Stimulated activated CD4-positive, alpha-beta T cell treated with anti-CD3 and anti-CD28 coated beads, Interleukin-15, amount 100 ng/mL, for 48 hours (primary cell): ENCODE measurements at places on chromosomes 3 and 15.

DNA sequence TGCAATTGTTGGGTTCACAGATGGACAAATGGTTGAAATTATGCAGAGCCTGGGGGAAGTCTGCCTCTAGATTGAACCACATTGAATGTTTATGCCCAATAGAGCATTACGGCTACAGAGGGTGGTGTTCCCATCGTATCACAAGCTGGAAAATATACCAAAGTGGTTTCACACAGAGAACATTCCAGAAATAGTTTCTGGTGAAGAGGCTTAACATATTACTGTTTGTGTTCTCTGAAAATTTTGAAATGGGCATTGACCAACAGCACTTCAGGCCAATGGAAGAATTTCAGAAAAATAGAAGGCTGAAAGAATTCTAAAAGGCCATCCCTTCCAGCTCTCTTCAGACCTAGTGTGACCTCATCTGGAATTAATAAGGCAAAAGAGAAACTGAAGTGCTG is 203.9 kb downstream of the NEK10 start:
- DNase-seq, result no peak

DNA sequence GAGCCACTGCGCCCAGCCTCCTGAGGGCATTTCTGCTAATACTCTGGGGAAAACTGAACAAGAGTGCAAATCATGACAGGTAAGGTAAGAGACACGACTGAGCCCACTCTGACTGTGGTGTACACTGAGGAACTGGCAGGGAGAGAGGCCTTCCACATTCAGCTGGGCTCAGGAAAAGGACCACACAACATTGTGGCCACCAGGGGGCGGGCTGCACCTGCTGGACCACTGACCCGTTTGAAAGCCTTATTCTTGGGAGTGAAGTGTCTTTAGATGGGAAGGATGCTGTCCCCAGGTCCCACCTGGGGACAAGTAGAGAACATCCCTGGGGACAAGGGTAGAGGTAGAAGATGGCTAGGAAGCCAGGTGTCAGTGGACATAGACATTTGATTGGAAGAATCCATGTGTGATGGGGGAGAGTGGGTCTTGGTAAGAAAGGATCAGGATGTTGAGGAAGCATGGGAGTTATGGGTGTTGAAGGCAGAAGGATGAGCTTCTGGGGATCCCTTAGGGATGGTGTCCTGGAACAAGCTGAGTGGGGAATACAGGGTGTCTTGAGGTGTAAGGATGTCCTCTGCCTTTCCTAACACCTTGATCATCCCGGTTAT is 6.2 kb upstream of the CTDSPL start:
- DNase-seq, result peak; percentile 56

GRCh38 chr3:186057594-186057993 is 51.3 kb downstream of the ETV5 start:
- no peak for DNase-seq

DNA sequence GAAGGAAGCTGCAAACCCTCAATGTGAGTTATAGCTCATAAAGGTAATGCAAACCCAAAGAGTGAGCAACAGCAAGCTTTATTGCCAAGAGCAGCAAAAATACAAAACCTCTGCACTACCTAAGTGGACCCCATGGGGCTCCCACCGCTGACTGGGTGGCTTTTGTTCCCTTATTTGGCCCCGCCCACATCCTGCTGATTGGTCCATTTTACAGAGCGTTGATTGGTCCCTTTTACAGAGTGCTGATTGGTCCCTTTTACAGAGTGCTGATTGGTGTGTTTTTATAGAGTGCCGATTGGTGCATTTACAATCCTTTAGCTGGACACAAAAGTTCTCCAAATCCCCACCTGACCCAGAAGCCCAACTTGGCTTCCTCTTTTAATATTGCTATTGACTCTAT is 154.5 kb upstream of the NSMCE3 start:
- DNase-seq, result no peak

DNA sequence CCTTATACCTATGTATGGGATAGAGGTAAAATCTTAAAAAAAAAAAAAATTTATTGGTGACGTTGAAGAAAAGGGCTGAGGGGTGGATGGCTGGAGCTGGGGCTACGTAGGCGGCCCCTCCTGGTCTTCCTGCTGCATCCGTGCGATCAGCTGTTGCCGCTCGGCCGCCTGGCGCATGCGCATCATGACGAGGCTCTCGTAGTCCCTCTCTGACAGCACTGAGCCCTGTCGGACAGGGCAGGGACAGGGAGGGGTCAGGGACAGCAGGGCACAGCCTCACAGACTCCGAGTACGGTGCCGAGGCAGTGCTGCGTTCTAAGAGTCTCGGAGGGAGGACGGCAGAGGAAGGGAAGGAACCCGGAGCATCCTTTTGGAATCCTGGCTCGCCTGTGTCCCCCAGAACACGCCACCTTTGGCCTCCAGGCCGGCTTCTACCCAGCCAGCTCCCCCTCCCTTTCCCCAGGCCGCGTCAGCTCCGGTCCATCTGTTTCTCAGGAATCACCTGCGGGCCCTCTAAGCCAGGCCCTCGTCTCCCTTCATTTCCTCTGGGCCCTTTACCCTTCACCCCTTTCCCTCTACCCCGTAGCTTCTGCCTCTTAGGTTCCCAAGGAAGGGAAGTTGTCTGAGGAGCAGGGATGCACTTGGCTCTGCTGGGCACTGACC is 1.8 kb upstream of the C15orf62 start:
- DNase-seq, result no peak

GRCh38 chr3:3902161-3902560 is 102.9 kb downstream of the LRRN1 start:
- no peak for DNase-seq

DNA sequence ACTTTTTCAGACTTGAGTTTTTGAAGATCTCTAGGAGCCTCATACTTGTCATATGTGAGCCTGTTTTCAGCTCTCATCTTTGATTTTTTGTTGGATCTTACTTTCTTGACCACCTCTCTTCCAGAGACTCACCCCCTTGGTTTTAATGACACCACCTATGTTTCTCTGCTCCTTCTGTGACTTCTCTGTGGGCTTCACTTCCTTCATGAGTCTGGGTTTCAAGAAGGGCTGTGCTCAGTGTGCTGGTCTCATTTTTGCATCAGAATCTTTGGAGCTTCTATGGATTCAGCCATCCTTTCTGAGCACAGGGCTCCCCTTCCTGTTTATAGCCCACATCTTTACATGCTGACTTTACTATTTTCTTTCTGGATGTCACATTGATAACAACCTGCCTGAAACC is 17.7 kb downstream of the PPM1L start:
- DNase-seq, result no peak

DNA sequence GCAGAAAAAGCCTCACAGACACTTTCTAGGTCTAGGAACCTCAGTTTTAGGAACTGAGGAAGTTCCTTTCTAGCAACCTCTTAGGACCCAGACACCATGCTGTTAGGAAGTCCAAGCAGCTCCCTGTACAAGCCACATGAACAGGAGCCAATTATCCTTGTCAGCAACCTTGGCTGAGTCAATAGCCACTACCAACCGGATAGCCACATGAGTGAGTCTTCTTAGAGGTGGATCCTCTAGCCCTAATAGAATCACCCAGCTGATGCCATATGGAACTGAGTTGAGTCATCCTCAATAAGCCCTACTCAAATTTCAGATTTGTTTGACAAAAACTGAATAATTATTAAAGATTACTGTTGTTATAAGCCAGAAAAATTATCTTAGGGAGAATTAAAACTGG is 256.2 kb downstream of the NLGN1 start:
- DNase-seq, result no peak

DNA sequence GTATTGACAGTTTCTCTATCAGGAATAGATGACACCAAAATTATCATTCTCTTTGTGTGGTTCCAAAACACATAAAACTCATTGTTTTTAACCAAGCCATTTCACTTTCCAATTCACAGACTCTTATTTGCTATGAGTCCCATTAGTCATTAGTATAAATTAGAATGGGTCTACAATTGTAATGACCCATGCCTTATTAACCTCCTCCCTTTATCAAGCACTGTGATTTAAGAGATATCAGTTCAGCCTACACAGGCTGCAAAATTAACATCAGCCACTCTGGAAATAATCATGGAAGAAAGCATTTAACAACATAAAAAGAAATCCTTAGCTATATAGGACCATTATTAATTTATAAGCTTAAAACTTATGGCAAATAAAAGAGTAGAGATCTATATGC is 440.6 kb downstream of the GBE1 start:
- no peak for DNase-seq

DNA sequence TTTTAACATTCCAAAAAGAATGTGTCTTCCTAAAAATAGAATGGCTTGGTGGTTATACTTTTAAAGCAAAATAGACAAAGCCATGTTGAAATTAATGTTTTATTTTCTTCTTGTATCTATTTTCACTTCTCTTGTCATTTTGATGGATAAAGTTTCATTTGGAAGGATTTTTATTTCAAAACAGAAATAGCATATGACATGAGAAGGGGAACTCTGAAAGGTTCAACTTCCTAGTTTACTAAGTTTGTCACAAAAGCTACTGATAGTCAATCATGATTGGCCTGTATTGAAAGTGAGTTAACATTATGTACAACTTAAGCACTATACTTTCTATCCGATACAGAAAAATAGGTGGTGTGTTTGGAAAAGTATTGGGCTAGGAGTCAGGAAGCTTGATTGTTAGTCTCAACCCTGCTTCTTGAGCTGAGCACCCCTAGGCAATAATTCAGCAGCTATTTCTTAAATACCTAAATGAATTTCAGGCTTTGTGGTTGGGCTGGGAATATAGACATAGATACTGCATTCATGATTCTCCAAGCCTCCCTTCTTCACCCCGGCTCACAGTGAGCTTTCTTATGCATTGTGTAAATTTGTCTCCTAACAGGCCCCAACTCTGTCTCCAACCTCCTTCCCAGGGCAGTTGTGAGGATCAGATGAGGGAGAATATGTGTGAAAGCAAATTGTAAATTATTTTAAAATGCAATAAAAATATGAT is 46.9 kb upstream of the CSPG4 start:
- DNase-seq, result no peak

DNA sequence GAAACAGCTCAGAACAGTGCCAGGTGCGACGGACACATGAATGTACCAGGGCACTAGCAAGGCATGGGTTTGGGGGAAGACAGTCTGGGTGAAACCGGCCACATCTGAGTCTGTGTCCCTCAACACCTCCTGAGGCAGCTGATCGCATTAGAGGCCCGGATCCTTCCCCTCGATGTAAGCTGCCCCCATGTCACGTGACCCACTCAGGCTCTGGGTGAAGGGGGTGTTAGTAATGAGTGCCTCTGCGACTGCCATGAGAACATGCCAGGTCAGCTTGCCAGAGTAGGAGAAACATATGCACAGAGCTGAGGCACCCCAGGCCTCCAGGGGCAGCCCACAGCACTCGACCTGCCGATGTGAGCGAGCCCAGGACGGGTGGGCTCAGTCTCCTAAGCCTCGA is 29.7 kb downstream of the PRR23E start:
- no peak for DNase-seq

GRCh38 chr3:180329187-180329586 is 272.8 kb upstream of the TTC14 start:
- no peak for DNase-seq

GRCh38 chr15:59251001-59251845 is 44.6 kb downstream of the LDHAL6B start:
- DNase-seq, result no peak

DNA sequence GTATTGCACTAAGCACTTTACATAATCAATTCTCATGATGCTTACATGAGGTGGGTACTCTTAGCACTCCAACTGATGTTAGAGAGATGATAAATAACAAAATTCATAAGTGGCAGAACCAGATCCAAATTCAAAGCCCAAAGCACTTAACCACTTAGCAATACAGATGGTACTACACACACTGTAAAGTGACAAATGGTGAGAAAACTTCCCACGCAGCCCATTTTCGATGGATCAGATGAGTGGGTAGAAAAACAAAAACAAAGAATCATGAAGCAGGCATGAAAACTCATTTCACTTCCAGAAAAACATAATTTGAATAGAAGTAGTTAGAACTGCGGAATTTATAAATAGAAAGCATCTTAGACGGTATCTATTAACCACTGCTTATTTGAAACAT is 66.2 kb downstream of the FRMD4B start:
- no peak for DNase-seq

GRCh38 chr15:74823324-74823723 is 3.1 kb upstream of the CPLX3 start:
- DNase-seq, result no peak

- DNase-seq, result no peak
Observed at GRCh38 chr3:26997226-26997625, 372.0 kb downstream of the NEK10 start.

DNA sequence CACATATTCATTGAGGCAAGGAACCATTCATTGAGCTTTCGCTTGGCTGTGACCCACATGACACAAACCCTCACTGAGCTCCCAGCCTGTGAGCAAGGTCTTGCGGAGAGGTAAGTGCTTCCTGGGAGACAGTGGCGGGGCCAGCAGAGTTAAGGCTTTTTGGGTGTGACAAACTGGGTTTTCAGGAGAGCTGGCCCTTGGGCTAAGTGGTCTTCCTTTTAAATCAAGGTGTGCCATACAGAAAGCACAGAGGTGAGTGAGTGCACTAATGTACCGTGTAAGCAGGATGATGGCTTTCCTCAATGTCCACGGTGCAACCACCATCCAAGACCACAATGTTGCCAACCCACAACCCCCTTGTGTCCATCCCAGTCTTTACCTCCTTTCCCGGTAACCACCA is 28.6 kb downstream of the POMGNT2 start:
- DNase-seq, result no peak
